ENCODE measurements at places on chromosomes 12 and 14. TPM values are rescaled to one million over a fixed set of nuclear protein-coding genes. Genes with fewer than 3 reads are reported as not detected.

DNA sequence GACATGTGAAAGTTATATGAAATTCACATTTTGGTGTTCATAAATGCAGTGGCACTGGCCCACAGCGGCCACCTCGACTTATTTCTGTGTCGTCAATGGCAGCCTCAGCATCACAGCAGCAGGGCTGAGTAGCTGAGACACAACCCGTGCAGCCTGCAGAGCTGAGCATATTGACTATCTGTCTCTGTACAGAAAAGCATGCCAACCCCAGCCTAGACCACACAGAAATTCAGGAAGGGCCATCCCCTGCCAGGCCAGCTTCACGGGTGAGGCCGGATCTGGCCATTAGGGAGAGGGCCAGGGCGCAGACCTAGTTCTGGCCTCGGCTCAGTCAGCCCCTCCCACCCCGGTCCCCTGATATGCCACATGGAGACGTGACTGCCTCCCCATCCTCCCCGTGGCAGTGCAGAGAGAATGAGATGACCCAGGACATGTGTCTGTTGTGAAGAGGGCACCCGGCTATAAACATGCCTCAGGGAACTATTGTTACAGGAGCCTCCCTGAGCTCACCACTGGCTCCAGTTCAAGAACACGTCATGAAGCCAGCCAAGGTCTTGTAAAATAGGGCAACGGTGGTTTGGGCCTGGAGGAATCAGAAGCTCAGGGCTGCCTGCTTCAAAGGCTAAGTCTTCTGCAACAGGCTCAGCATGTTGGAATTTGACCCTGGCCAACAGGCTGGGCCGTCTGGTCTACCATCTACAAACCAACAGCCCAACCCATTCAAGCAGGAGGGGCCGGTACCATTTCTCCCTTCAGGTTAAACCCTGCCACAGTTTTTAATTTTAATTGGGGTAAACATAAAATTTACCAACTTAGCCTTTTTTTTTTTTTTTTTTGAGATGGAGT lies 25.5 kb downstream of the SCARB1 start:
- DNase-seq, result no peak

DNA sequence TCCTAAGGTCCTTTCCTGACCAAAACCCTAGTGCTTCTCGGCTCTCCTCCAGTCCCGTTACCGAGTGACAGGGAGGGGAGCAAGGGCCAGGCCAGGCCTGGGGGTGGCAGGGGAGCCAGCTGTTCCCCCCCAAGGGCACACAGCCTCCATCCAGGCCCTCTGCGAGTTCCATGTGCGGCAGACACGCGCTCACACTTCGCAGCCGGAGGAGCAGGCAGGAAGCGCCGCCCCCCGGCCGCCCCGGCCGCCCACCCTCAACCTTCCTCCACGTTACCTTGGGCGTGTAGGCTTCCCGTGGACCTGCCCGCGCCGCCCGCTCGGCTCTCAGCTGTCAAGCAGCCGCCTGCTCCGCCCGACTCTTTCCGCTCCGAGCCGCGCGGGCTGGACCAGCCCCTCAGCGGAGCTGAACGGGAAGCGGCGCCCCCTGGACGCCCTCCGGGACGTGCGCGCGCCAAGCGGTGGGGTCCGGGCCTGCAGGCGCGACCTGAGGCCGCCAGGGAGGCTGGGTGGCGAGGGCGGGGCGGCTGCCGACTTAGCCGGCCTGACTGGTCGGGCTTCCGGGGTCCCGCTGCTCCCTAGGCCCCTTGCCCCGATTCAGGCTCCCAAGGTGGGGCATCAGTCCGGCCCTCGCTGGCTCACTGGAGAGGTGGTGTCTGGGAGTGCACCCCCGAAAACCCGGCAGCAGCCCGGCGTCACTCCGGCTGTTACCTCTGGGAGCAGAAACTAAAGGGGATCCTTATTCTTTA lies at the start of gene CRACR2A:
CRACR2A (minus strand) TSS at position 369 of the 746 bp plus-strand sequence. CDS start 56,110 bp downstream, outside the sequence.
- peak; percentile 68 for DNase-seq

DNA sequence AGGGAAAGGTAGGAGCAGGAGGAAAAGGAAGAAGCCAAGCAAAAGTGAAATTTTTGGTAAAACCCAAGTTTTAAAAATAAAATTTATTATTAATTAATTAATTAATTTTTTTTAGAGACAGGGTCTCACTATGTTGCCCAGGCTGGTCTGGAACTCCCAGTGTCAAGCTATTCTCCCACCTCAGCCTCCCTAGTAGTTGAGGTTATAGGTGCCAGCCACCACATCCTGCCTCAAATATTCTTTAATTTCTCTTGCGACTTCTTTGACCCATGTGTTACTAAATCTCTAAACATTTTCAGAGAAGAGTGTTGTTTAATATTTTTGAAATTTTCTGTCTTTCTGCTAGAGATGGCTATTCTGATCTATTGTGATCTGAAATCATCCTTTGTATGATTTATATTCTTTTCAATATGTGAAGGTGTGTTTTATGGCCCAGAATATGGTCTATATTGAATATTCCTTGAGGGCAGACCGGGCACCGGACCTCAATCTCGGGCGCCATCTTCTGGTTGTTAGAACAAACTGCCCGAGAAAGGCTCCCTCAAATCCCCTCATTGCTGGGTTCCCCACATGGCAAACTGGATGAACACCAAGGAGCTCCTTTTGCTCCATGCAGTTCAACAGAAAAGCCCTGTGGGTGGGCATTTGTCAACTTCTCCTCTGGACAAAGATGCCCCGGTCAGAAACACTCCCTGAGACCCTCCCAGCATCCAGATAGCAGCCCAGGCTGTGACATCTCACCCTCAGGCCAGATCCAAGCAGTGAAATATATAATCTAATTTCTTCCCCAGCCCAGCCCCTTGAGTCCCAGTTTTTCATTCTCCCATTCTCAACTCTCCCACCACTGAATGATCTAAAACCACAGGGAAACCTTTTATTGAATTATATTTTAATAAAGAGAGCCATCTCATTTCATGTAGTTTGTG lies 110.5 kb downstream of the ASCL4 start:
- peak; percentile 66 for DNase-seq

GRCh38 chr12:105107171-105107493 lies 399 bp upstream of the WASHC4 start:
- no peak for DNase-seq

DNA sequence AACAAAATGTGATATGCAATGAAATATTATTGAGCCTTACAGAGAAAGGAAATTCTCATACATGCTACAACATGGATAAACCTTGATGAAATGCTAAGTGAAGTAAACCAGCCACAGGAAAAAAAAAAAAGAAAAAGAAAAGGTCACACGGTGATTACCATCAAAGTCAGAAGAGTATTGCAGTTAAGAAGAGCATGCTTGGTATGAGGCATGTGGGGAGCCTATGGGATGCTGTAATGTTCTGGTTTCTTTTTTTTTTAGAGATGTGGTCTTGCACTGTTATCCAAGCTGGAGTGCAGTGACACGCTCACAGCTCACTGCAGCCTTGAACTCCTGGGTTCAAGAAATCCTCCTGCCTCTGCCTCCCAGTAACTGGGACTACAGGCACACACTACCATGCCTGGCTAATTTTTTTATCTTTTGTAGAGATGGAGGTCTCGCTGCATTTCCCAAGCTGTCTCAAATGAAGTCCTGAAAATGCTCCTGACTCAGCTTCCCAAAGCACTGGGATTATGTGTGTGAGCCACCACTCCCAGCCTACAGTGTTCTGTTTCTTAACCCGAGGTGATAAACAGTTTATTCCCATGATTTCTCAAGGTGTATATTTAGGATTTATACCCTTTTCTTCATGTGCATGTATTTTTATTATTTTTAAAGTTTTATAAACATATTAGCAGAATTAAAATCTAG lies 96.2 kb downstream of the SEC23A start:
- DNase-seq, result no peak

DNA sequence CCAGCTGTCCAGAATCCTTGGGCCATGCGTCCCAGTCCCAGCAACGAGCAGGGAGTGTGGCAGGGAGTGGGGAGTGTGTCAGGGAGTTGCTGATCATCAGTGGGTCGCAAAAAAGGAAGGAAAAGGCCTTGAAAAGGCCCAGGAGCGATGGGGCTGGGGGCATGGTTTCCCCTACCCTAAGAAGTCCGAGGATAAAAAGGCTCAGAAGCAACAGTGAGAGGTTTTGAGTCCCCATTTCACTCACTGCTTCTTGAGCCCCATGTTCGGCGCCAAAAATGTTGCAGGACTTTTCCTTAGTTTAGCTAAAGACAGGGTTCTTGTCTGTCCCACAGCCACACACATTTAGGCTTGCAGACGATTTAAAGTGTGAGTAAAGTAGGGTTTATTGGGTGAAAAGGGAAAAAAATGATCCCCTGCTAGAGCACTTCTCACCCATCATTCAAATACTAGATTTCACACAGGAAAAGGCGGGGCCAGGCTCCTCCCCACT lies 189.5 kb downstream of the KCNC2 start:
- DNase-seq, result no peak

GRCh38 chr12:82040987-82041743 lies 282.0 kb upstream of the PPFIA2 start:
- DNase-seq, result no peak

GRCh38 chr12:7395950-7396349 lies 48.0 kb downstream of the CD163L1 start:
- no peak for DNase-seq

GRCh38 chr12:101772012-101772775 lies 32.9 kb upstream of the SYCP3 start:
- no peak for DNase-seq

DNA sequence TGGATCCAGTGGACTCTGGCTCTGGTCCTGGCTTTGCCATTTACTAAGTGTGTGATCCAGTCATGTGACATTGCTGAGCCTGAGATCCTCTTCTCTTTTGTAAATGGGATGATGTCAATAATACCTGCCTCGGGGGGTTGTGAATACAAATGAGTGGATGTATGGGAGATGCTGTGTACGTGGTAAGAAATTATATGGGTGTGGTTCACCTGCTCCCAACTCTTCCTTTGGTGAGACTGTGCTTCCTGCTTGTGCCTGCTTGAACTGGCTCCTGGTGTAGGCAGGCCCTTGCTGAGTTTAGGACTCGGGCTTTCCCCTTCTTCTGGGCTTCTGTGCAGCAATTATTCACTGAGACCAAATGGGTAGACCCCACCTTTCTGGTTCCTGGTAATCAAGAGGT lies 189.5 kb upstream of the FRMD6 start:
- DNase-seq, result no peak

- DNase-seq, result no peak
Measured at GRCh38 chr12:57500213-57500612, 12.3 kb downstream of the MARS1 start.

DNA sequence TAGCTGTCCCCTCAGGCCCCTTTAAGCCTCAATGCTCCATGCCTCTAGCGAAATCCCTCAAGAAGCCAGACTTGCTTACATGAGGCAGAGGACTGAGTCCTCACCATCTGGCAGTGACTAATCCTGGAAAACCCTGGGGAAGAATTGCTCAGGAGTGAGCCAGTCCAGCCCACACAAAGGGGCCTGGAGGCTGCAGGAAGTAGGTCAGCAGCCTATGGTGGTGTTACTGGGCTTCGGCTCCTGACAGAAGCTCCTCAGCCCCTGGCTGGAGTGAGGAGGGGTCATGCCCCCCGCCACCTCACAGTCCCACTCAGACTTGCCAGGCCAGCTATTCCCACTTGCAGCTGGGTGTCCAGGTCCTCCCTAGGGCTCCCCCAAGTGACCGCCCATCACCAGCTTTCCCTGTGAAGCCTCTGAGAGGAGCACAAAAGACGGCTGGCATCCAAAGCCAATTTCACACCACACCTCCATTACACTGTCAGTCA lies 250.5 kb downstream of the DPF3 start:
- no peak for DNase-seq

DNA sequence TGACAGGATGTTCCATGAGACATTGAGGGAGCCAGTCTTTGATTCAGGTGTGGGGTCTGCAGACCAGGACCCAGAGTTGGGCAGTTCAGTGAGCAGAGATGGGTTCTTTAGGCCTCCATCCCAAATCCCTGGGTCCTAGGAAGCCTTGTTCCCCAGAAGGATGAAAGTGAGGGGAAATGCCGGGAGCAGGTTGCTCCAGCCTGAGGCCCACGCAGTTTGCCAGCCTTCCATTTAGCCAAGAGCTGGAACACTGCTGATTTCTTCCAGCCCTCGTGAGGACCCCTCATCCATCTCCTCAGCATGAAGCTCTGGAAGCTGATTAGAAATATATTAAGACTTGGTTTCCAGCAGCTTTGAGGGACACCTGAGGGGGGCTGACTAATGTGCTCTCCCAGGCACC lies 12.1 kb downstream of the C14orf132 start:
- no peak for DNase-seq

DNA sequence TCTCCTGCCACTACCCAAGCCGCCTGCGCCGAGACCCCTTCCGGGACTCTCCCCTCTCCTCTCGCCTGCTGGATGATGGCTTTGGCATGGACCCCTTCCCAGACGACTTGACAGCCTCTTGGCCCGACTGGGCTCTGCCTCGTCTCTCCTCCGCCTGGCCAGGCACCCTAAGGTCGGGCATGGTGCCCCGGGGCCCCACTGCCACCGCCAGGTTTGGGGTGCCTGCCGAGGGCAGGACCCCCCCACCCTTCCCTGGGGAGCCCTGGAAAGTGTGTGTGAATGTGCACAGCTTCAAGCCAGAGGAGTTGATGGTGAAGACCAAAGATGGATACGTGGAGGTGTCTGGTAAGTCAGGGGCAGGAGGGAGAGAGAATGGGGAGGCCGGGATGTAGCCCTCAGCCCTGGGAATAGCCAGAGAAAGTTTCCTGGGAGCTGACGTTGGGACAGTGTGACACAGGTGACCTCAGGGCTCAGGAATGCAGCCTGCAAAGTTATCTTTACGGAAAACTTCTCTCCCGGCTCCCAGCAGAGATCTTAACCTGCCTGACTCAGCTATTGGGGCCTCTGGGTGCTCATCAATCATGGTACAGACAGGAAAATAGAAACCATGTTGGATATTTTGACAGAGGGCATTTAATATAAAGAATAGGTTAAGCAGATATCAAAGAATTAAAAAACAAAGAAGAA lies 747 bp downstream of the HSPB8 start:
- no peak for DNase-seq

Gene CLEC2B
- total RNA-seq, result 1.1 TPM

Gene SLC4A8
- not detected for total RNA-seq

Gene RNASE3
- not detected for total RNA-seq

Gene OASL
- total RNA-seq, result not detected

Gene CMKLR1
- total RNA-seq, result 45.3 TPM

Gene SLCO1A2
- not detected for total RNA-seq

Gene SERPINA9
- not detected for total RNA-seq

Gene PLBD1
- total RNA-seq, result 15.2 TPM

Gene GLS2
- total RNA-seq, result not detected

Gene P2RX2
- not detected for total RNA-seq

Data from ascending aorta (tissue), 2 donors.